ENCODE measurements at places on chromosomes 5 and 9. TPM values are rescaled to one million over a fixed set of nuclear protein-coding genes. Genes with fewer than 3 reads are reported as not detected.

DNA sequence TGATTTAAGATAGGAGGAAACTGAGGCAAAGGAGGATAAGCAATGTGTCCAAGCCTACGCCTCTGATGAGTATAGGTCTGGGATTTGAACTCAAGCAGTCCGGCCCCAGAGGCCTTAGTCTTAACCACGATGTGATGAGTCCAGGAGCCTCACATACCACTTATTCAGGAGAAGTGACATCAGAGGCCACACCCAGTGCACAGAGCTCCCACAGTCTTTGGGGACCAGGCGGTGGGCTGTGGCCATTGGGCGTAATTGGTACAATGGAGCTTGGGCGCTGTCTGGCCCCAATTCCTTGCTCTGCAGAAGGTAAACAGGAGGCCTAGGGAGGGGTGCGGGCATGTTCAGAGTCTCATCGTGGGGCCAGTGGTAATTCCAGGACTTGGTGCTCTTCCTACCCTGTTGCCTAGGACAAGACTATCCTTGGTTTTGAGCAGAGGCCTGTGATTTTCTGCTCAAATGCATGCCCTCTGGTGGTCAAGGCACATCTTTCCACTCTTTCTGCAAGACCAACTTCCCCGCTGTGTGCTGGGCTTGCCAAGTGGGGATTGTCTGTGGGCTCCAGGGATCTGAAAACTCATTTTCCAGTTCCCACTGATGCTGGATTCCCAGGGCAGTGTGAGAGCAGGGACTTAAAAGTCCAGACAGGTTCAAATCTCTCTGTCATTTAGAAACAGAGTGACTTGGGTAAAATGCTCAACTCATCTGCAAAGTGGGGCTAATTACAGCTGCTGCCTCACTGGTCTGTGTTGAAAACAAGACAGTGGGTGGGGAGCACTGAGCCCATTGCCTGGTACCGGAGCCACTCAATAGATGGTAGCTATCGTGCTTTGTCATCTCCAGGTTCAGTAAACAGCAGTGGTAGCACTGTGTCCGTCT, 15.8 kb downstream of the NDST1 start:
- DNase-seq, result no peak
- H3K4me1 ChIP-seq, result no peaks in the 10 kb centered on the region
- H3K27ac ChIP-seq, result no peak overlapping the region
- no peak overlapping the region for H3K4me3 ChIP-seq
- no peaks in the 10 kb centered on the region for H3K27me3 ChIP-seq

DNA sequence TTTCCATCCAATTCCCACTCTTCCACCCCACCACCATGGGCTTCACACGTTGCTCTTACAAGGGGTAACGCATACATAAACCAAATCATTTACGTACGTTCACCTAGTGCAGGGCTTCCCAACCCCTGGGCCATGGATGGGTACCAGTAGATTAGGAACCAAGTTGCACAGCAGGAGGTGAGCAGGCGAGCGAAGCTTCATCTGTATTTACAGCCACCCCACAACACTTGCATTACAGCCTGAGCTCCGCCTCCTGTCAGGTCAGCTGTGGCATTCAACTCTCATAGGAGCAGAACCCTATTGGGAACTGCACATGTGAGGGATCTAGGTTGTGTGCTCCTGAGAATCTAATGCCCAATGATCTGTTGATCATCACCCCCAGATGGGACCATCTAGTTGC, 82.3 kb downstream of the CEMIP2 start:
- H3K36me3 ChIP-seq, result peaks cover 14% of the 10 kb centered on the region
- no peak for DNase-seq
- H3K4me3 ChIP-seq, result no peak overlapping the region
- no peak overlapping the region for H3K27ac ChIP-seq
- peaks cover 25% of the 10 kb centered on the region for H3K4me1 ChIP-seq

GRCh38 chr5:110401881-110402280, 324.6 kb downstream of the TMEM232 start:
- H3K27me3 ChIP-seq, result no peaks in the 10 kb centered on the region
- H3K36me3 ChIP-seq, result no peaks in the 10 kb centered on the region
- H3K27ac ChIP-seq, result no peak overlapping the region
- H3K4me1 ChIP-seq, result no peaks in the 10 kb centered on the region

DNA sequence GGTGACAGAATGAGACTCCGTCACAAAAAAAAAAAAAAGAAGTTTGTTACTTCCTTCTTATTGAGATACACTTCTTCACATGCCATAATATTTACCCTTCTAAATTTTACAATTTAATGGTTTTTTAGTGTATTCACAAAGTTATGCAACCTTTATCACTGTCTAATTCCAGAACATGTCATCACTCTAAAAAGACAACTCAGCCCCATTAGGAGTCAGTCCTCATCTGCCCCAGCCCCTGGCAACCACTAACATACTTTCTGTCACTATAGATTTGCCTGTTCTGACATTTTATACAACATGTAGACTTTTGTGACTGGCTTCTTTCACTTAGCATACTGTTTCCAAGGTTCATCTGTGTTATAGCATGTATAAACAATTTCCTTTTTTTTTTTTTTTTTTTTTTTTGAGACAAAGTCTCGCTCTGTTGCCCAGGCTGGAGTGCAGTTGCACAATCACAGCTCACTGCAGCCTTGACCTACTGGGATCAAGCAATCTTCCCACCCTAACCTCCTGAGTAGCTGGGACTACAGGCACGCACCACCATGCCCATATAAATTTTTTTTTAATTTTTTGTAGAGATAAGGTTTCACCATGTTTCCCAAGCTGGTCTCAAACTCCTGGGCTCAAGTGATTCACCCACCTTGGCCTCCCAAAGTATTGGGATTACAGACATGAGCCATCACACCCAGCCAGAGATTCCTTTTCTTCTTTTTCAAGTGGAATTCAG, 18.0 kb downstream of the AQP3 start:
- H3K4me1 ChIP-seq, result no peaks in the 10 kb centered on the region
- no peak overlapping the region for H3K27ac ChIP-seq
- no peaks in the 10 kb centered on the region for H3K27me3 ChIP-seq
- H3K4me3 ChIP-seq, result no peak overlapping the region

DNA sequence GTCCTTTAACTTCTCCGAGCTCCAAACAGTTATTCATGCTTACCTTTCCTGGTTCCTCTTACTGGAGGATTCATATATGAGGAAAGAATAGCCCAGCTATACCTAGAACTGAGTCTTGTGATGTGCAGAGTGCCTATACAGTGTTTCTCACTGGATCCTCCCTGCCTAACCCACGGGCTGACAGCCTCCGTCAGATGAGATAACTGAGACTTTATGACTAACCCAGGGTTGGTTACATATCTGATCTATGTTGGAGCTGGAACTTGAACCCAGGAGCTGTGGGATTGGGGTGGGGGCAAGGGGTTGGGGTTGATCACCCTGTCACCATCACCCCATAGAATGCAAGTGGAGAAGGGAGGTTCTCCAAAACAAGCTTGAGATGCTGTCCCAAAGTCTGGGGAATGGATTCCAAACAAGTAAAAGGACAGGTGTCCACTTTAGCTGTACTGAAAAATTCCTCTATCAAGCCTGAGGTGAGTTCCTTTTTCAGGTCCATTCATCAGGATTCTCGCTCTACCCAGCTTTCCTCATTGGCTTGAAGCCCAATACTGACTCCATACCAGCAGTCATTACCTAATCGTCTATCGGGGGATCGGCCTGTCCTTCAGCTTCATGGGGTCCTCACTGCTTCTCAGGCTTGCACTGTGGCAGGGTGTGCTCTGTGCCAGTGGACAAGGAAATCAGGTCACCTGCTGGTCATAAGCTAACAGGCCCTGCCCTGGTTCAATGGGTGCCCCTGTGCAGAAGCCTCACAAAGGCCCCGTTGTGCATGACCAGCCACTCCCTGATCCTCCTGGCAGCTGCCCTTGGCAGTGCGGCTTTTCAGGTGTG, 100.6 kb downstream of the ARHGAP26 start:
- H3K36me3 ChIP-seq, result no peaks in the 10 kb centered on the region
- no peak overlapping the region for H3K27ac ChIP-seq
- DNase-seq, result no peak

- H3K27me3 ChIP-seq, result no peaks in the 10 kb centered on the region
- H3K27ac ChIP-seq, result no peak overlapping the region
- H3K4me3 ChIP-seq, result no peak overlapping the region
- no peak for DNase-seq
- no peaks in the 10 kb centered on the region for H3K36me3 ChIP-seq
These were observed 16.7 kb upstream of the SLC25A51 start for GRCh38 chr9:37920471-37921167.

- H3K27ac ChIP-seq, result no peak overlapping the region
- no peaks in the 10 kb centered on the region for H3K27me3 ChIP-seq
- no peak for DNase-seq
- H3K36me3 ChIP-seq, result no peaks in the 10 kb centered on the region
- H3K4me3 ChIP-seq, result no peak overlapping the region
These were observed 83.4 kb downstream of the LPAR1 start for GRCh38 chr9:110954822-110955291.

- DNase-seq, result no peak
- H3K27ac ChIP-seq, result no peak overlapping the region
- no peaks in the 10 kb centered on the region for H3K27me3 ChIP-seq
These were observed 237.1 kb upstream of the NMUR2 start for GRCh38 chr5:152641970-152642805.

GRCh38 chr9:118618084-118618483, 751.2 kb downstream of the BRINP1 start:
- no peaks in the 10 kb centered on the region for H3K36me3 ChIP-seq
- no peaks in the 10 kb centered on the region for H3K4me1 ChIP-seq
- no peak overlapping the region for H3K27ac ChIP-seq
- H3K4me3 ChIP-seq, result no peak overlapping the region
- no peaks in the 10 kb centered on the region for H3K27me3 ChIP-seq

- no peaks in the 10 kb centered on the region for H3K4me1 ChIP-seq
- no peaks in the 10 kb centered on the region for H3K36me3 ChIP-seq
- H3K27ac ChIP-seq, result no peak overlapping the region
- no peak overlapping the region for H3K4me3 ChIP-seq
- DNase-seq, result no peak
These were observed 388.7 kb downstream of the EFNA5 start for GRCh38 chr5:107282061-107282460.

DNA sequence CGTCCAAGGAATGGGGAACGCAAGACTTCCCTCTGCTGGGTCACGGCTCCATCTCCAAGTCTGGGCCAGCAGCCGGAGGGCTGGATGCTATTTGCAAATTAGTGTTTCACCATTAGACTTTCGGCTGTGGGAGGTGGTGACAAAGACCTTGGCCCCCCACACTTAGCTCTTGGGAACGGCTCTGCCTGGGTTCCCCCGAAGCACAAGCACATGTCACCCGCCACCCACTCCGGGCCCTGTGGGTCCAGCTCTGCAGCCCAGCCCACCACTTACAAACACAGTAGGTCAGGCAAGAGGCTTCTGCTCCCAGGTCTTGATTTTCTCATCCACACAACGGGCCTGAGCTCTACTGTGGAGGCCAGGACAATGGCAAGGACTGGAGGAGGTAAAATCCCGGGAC, 25.8 kb upstream of the TMEM250 start:
- H3K36me3 ChIP-seq, result no peaks in the 10 kb centered on the region
- no peak overlapping the region for H3K4me3 ChIP-seq
- DNase-seq, result no peak
- no peak overlapping the region for H3K27ac ChIP-seq
- H3K4me1 ChIP-seq, result no peaks in the 10 kb centered on the region

- no peak for DNase-seq
- no peak overlapping the region for H3K27ac ChIP-seq
- no peaks in the 10 kb centered on the region for H3K4me1 ChIP-seq
These were observed 145.4 kb upstream of the MPDZ start for GRCh38 chr9:13424872-13425271.

GRCh38 chr9:117763314-117763713, 59.1 kb downstream of the TLR4 start:
- DNase-seq, result no peak
- H3K4me1 ChIP-seq, result no peaks in the 10 kb centered on the region

GRCh38 chr5:141382469-141383294, at the start of gene PCDHGA7:
Gene PCDHGA7 (plus strand): TSS chr5:141382742. CDS start chr5:141382900, 158 bp downstream.
- no peaks in the 10 kb centered on the region for H3K36me3 ChIP-seq
- H3K4me1 ChIP-seq, result no peaks in the 10 kb centered on the region
- DNase-seq, result no peak
- H3K4me3 ChIP-seq, result no peak within 1 kb of the TSS
- no peak within 1 kb of the TSS for H3K27ac ChIP-seq
- no peaks in the 10 kb centered on the region for H3K27me3 ChIP-seq

PCDHGA9 gene
- polyA plus RNA-seq, result not detected

OR13C9 gene
- polyA plus RNA-seq, result not detected

FOXD4L4 gene
- polyA plus RNA-seq, result not detected

GFI1B gene
- polyA plus RNA-seq, result not detected

Measured in naive thymus-derived CD4-positive, alpha-beta T cell (primary cell).